ENCODE measurements at places on chromosomes 16 and 17. TPM values are rescaled to one million over a fixed set of nuclear protein-coding genes. Genes with fewer than 3 reads are reported as not detected.

The SPEM1 gene
- total RNA-seq: not detected

The HCRT gene
- total RNA-seq: not detected

The SPN gene
- 83.4 TPM for total RNA-seq

The DPEP2 gene
- 2.5 TPM for total RNA-seq

The CANT1 gene
- total RNA-seq: 54.7 TPM

The SDR42E2 gene
- total RNA-seq: 0.11 TPM

The KIF1C gene
- total RNA-seq: 37.9 TPM

The TUBB3 gene
- not detected for total RNA-seq

The GOSR2 gene
- 38.4 TPM for total RNA-seq

The C17orf75 gene
- 10.8 TPM for total RNA-seq

The SHCBP1 gene
- total RNA-seq: 39.8 TPM

The ECI1 gene
- 57.6 TPM for total RNA-seq

The ABI3 gene
- total RNA-seq: 35.3 TPM

The HS3ST4 gene
- total RNA-seq: not detected

The CBFB gene
- 124 TPM for total RNA-seq

The UTS2R gene
- not detected for total RNA-seq

The AATK gene
- total RNA-seq: 0.30 TPM

The RAMP2 gene
- total RNA-seq: not detected

The PABPN1L gene
- total RNA-seq: not detected

The IRX6 gene
- total RNA-seq: not detected

The MAP3K3 gene
- total RNA-seq: 54.2 TPM

The GTF3C1 gene
- 53.3 TPM for total RNA-seq

The CDH15 gene
- total RNA-seq: not detected

The ZSCAN10 gene
- total RNA-seq: 0.68 TPM

The PIRT gene
- not detected for total RNA-seq

The CAVIN1 gene
- 0.11 TPM for total RNA-seq

The ELAC2 gene
- total RNA-seq: 65.3 TPM

The GUCY2D gene
- total RNA-seq: 0.19 TPM

The LITAFD gene
- not detected for total RNA-seq

The C17orf113 gene
- 0.37 TPM for total RNA-seq

The RMI2 gene
- 40.4 TPM for total RNA-seq

The RDM1 gene
- total RNA-seq: 8.4 TPM

The HOXB1 gene
- total RNA-seq: not detected

The PGP gene
- 20.9 TPM for total RNA-seq

The CES5A gene
- not detected for total RNA-seq

The C16orf86 gene
- total RNA-seq: 2.1 TPM

The C1QL1 gene
- not detected for total RNA-seq

The SNX20 gene
- 48.4 TPM for total RNA-seq

The CD300H gene
- total RNA-seq: not detected

The UMOD gene
- not detected for total RNA-seq

The ACAP1 gene
- total RNA-seq: 610 TPM

The UNC45B gene
- 0.07 TPM for total RNA-seq

The JMJD6 gene
- 91.0 TPM for total RNA-seq

The ZNF276 gene
- 28.3 TPM for total RNA-seq

The POLR2C gene
- 65.3 TPM for total RNA-seq

The ZNF423 gene
- total RNA-seq: not detected

The TBX21 gene
- total RNA-seq: 39.6 TPM

The CFAP97D1 gene
- not detected for total RNA-seq

The RHBDF1 gene
- total RNA-seq: 0.47 TPM

The NPIPA8 gene
- 28.9 TPM for total RNA-seq

The TMEM204 gene
- 17.6 TPM for total RNA-seq

The TSPAN10 gene
- total RNA-seq: 0.75 TPM

The CCDC78 gene
- total RNA-seq: 10.7 TPM

The SEZ6L2 gene
- 0.35 TPM for total RNA-seq
